ENCODE measurements at places on chromosomes 13 and 19. TPM values are rescaled to one million over a fixed set of nuclear protein-coding genes. Genes with fewer than 3 reads are reported as not detected.

The NKPD1 gene
- 0.25 TPM for total RNA-seq

The PTPRS gene
- total RNA-seq, result 126 TPM

The HMG20B gene
- 219 TPM for total RNA-seq

The ZNF441 gene
- 7.3 TPM for total RNA-seq

The DOHH gene
- 18.6 TPM for total RNA-seq

The LILRA1 gene
- not detected for total RNA-seq

The MCF2L gene
- total RNA-seq, result 8.0 TPM

The CASP14 gene
- total RNA-seq, result not detected

The CYP2S1 gene
- total RNA-seq, result not detected

The PGLYRP1 gene
- not detected for total RNA-seq

The LPAR6 gene
- total RNA-seq, result 0.90 TPM

The VAV1 gene
- total RNA-seq, result not detected

The SPACA4 gene
- not detected for total RNA-seq

The TBXA2R gene
- 0.49 TPM for total RNA-seq
